NAMALWA (cell line): ENCODE measurements at places on chromosomes 7 and 10.
A peak's percentile ranks its signal among the peaks of the same experiment; 100 is the strongest.

- DNase-seq: no peak
These were observed 216.9 kb upstream of the PPP2R2D start for GRCh38 chr10:131683941-131684340.

DNA sequence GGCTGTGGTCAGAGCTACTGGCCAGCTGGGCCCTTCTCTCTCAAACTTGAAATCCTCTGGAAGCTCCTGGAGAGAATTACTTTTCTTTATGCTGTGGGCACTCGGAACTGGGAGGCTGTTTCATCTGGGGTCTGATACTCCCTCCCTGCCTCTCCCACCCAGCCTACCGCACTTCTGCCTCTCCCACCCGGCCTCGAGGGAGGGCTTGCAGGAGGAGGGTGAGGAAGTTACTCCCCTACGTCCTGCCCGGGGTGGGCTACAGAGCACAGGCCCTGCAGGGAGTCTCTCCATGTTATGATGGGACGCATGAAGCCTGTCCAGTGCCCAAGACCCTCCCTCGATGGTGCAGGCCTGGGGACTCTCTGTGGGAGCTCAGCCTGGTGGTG is 584.6 kb upstream of the MKI67 start:
- no peak for DNase-seq

DNA sequence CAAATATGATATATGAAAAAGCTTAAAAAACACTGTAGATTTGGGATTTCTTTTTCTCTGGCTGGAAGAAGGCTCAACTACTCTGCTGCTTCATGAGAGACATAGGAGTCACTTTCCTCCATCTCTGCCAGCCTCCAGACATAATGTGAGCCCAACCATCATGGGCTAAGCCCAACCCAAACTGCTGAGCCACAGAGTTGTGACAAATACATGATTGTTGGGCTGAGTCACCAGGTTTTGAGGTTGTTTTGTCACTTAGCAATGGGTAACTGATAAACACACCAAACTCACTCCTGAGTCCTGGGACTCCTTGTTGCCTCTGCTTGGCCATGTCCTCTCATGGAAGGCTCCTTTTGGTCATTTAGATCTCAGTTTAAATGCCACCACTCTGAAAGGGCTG is 381.8 kb upstream of the FZD8 start:
- no peak for DNase-seq

DNA sequence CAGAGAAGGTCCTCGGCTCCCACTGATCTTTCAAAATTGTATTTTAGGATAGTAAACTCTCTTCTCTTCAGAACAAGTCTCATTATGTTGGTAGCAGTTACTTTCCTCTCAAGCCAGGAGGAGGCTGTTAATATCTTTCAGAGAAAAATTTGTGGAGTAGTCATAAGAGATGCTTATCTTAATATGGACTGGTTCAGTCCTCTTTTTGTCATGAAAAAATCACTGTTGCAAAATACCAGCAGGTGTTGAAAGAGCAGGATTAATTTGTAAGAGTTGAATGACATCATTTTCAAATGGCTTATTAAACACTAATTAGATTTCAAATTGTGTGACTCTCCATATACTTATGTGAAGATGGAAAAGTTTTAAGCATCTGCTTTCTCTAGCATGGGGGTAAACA is 662.5 kb downstream of the POM121L12 start:
- DNase-seq: no peak

- DNase-seq: peak; percentile 79
These were observed 262.8 kb upstream of the AOAH start for GRCh38 chr7:36986948-36987724.

DNA sequence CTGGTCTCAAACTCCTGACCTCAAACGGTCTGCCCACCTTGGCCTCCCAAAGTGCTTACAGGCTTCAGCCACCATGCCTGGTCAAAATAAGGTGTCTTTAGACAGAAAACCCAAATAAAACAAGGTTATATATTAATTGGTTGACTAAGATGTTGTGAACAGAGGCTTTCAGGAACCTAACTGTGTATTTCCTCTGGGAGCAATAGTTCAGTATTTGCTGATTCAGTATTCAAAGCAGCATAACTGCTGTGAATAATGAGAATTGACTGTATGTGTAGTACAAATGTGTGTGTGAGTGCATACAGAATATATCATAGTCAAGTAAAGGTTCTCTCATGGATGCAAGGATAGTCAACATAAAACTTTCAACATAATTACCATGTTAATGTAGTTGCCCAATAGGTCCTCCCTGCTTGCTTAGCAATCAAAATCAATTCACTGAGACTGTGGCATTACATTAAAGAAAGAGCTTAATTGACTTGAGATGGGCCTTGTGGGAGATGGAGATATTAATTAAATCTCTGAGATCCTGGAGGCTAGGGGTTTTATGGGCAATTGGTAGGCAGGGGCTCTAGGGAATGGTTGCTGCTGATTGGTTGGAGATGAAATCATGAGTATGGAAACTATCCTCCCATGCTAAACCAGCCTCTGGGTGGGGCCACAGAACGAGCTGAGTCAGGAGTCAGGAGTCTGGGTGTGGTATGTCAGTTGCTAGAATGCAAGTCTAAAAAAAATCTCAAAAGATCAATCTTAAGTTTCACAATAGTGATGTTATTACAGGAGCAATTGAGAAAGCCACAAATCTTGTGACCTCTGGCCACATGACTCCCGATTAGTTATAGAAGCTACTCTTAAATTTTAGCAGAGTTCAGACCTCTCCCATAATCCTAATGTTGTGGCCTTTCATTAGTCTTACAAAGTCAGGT is 162.7 kb downstream of the AKR1D1 start:
- no peak for DNase-seq

GRCh38 chr10:128035557-128035973 is 90.7 kb downstream of the MKI67 start:
- peak; percentile 50 for DNase-seq

DNA sequence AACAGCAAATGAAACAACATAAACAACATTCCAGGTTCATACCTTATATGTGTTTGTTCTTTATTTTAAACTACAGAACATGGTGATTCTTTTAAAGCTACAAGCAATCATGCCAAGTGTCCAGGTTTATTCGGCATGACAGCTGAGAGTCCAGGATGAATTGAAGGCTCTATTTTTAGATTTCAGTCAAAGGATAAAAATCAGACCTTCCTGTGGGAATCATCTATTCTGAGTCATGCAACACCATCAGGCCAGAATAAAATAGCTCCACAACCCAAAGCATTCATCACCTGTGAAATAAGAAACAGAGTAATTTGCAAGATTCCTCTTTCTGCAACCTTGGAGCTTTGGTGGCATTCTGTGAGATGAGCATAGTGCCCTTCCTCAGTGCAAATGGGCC is 292.4 kb upstream of the MYO3A start:
- DNase-seq: no peak
